Activated B cell treated with CpG ODN at 0.5 μM for 24 hours (primary cell): ENCODE measurements at places on chromosomes 2 and 18. TPM values are rescaled to one million over a fixed set of nuclear protein-coding genes. Genes with fewer than 3 reads are reported as not detected.

DNA sequence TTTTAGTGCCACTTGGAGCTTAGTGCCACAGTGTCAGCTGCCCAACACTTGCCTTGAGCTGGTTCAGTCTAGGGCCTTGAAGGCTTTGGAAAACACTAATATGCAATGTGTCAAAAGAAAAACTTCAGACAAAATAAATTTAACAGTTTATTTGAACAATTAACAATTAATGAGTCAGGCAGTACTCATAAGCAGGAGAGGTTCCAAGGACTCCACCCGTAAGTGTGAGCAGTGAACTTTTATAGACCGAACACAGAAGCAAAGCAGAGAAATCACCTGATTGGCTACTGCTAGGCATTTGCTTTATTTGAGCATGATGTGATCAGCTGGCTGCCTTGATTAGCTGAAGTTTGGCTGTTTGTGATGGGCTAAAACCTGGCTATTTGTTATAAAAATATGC, 49.5 kb upstream of the TBC1D8 start:
- DNase-seq, result no peak

DNA sequence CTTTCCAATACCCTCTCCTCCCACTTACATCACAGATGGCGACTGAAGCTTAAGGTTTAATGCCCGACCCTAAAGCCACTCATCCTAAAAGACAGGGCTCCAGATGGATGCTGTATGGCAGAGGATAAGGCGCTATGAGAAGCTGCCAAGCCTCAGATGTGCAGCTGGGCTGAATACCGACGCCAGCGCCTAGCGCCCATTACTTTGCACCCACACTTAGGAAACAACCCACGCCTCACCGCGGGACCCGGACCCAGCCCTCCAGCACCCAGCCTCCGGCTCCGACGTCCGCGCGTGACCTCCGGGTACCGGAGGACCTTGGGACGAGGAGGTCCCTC, 335 bp downstream of the TRAK2 start:
- DNase-seq, result no peak

DNA sequence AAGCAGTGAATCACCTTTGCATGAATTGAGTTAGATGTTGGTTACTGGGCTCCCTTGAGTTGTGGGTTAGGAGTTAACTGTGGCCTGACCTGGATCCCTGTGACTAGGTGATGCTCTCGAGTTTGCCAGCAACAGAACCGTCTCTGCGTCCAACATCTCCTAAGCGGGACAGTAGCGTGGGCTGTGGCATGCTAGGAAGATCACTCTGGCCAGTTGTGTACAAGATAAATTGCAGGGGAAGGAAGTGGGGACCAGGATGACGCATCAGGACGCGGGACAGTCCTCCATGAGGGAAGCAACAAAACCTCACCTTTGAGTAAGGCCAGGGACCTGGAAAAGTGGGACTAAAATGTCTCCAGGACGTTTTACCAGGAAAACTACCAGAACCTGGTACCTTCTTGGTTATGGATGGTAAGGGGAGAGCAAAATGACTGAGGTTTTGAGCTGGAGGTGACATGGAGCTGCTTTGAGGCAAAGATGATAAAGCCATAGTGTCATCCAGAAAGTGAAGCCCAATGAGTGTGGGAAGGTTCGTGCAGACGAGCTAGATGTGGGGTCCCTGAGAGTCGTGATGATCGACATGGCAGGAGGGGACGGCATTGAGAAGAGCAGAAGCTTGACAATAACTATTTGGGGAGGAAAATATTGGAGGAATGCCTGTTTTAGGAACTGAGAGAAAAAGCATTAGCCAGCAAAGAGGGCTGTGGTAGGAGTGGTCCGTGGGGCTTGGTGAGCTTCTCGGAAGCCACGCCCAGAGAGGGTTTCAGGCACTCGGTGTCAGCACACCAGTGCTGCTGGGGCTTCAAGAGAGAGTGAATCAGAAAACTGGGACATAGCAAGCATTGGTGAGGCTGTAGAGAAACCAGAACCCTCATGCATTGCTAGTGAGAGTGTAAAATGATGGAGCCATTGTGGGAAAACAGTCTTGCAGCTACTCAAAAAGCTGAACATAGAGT, 95.1 kb downstream of the SMAD7 start:
- DNase-seq, result no peak

DNA sequence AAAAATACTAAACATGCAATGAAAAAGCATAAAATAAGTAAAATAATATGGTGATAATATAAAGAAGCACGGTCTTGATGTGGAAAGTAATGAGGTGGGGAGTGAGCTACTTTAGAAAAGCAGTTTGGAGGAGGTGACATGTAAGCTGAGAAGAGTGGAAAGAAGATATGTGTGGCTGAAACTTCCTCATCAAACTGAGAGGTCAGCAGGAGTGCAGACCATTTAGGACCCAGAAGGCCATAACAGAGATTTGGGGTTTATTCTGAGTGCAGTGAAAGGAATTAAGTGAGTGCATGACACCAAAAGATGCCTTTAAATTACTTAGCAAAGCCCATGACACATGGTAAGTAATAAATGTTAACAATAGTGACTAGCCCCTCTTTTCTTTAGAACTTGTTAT, 24.4 kb upstream of the TMEM182 start:
- no peak for DNase-seq

DNA sequence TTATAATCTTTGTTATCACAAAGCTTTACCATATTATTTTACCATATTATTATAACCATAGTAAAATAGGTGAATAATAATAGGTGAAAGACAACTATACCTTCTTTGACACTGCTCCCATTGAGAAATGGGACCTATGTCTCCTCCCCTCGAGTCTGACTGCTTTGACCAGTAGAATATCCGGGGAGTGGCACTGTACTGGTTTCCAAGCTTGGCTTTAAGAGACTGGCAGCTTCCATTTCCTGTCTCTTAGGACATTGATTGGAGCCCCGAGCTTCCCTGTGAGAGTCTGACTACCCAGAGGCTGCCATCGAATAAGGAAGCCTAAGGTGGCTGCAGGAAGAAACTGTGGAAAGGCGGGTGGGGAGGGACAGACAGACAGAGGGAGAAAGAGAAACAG, 40.1 kb upstream of the PLEKHM3 start:
- no peak for DNase-seq

DNA sequence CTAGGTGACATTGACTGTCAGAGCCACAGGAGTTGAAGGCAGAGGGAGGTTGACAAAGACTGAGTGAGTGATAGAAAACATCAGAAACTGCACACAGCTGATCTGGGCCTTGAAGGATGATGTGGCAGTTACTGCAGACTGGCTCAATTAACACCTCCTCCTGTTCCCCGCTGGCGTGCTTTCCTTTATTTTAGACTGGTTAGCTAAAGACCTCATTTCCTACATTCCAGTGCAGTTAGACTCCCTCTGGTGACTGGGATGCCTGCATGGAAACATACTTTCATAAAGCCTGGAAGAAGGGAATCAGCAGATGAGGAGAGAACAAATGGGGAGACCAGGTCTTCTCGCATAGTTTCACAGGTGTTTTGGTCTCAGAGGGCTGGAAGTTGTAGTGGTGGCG, 7.1 kb downstream of the TPGS2 start:
- DNase-seq, result no peak

DNA sequence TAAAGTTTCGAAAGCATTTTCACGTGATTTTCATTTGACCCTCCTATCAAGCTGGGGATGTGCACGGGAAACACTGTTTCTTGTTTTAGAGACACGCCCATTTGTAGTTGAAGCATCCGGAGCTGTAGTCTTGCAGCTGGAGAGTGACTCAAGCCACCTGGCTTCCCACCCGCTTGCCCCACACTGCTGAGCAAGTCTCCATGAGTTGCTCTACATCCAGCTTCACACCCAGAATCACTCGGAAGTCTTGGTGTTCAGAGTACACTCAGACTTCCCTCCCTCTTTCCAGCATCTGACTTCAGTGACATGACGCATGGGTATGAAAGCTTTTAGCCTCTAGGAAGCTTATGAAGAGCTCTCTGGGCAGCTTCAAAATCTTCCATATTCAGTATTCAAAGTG, 262.4 kb downstream of the NBAS start:
- no peak for DNase-seq

DNA sequence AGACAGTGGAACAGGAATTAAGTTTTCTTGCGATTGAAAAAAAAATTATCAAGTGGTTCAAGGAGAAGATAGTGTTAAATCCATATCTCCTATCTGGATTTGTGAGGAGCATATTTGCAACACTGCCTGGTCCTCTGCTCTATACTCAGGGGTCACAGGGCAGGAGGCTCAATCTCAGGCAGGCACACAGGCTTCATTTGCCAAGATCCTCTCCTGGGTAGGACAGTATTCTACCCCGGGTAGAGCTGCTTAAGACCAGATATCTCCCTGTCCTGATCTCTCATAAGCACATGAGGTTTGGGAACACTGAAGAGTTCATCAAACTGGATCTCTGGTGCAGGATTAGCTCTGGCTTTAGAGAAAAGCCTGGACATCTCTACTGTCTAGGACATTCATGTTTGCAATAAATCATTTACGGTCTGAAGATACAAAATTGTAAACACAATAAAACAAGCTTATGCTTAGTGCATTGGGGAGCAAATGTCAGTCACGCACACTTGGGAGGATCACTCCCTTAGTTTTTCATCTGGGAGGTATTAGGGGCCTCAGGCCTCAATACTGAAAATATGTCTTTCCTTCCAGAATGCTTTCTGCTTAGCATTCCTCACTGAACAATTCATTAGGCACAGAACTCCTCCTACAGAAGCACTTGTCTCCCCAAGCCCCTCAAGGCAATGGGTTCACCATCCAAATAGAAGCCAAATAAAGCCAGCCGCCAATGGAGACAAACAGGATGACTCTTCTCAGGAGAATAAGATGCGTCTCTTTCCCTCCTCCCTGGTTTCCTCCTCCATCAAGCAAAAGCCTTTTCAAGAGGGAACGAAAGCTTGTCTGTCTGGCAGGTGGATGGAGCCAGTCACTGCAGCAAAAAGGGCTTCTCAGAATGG, 34.1 kb upstream of the LCLAT1 start:
- DNase-seq, result no peak

- no peak for DNase-seq
Measured at GRCh38 chr2:224884188-224884587, 158.1 kb downstream of the DOCK10 start.

- no peak for DNase-seq
Measured at GRCh38 chr2:231201475-231201814, 3.0 kb downstream of the ARMC9 start.

FOXI3 gene
- total RNA-seq, result not detected in 2 replicates

SS18 gene
- total RNA-seq, result 86.4 and 99.7 TPM in 2 replicates

MALT1 gene
- total RNA-seq, result 61.6 and 75.6 TPM in 2 replicates

PSMA8 gene
- total RNA-seq, result 0.89 and 0.93 TPM in 2 replicates

TAF4B gene
- total RNA-seq, result 11.6 and 13.4 TPM in 2 replicates

WNT10A gene
- 26.9 and 31.8 TPM in 2 replicates for total RNA-seq

RBM44 gene
- 0.69 and 1.3 TPM in 2 replicates for total RNA-seq

TTLL4 gene
- total RNA-seq, result 36.0 and 37.2 TPM in 2 replicates

DNER gene
- not detected in 2 replicates for total RNA-seq
